ENCODE measurements at places on chromosomes 7 and 10. TPM values are rescaled to one million over a fixed set of nuclear protein-coding genes. Genes with fewer than 3 reads are reported as not detected.
A peak's percentile ranks its signal among the peaks of the same experiment; 100 is the strongest.

- no peak for DNase-seq
Observed at GRCh38 chr10:106540645-106541044, 623.9 kb downstream of the SORCS1 start.

The GHRHR gene
- total RNA-seq = not detected

DNA sequence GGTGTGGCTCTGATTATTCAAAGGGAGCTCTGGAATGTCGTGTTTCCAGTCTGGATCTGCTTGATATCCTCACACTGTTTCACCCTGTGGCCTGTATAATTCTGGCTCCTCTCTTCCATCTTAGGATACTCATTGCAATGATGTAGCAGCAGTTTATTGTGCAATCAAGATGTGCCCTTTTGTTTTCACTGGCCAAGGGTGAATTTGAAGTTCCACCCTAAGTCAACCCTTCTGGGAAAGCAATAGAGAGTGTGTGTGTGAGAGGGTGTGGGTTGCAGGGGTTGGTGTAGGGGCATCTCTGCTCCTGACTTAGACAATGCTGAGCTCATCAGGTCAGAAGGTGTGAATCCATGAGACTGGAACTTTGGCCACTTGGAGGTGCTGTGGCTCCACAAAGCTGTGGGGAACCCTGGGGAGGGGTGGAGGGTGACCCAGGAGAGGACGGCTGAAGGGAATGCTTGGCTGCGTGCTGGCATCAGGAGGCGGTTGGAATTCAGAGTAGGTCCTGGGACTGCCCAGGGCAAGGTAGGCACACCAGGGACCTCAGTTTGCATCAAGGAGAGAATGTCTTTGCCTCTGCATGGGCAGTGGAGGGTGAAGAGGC, 118.0 kb upstream of the PRSS58 start:
- DNase-seq = peak; percentile 59

The HOXA9 gene
- total RNA-seq = not detected

- DNase-seq = no peak
Observed at GRCh38 chr10:75852851-75853484, 421.5 kb downstream of the LRMDA start.

GRCh38 chr7:28517206-28517605, 104.9 kb downstream of the CREB5 start:
- DNase-seq = no peak

DNA sequence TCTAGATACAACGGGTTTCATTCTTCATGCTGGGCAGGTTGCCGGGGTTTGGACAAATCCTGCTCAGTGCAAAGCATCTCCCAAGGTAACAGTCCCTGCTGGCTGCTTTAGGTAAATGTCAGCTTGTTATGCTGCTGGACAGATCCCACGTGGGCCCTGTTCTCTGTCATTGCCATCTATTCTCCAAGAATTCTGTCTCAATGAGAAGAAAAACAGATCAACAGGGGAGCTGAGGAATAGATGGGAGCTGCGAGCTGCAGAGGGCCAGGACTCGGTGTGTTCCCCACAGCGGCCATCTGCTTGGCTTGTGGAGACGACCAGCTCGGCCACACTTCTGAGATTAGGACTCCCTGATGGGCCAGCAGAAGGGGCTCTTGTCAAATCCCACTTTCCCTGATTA, 235.2 kb downstream of the DPP6 start:
- peak; percentile 29 for DNase-seq

DNA sequence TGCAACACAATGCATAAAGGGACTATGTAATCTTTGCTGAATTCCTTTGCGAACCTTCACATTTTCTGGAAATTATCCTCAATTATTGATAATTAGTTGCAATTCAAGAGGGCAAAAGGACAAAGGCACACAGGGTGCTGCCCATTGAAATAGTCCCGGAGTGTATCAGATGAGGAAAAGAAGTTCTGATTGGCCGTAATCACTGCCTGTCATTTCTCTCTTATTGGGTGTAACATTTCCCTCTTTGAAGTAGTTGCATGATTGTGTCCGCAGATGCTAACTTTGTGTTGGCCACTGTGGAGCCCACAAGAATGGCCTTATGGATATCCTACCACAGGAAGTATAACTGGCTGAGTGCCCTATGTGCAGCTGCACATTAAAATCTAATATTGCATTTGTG, 35.1 kb upstream of the TAS2R16 start:
- no peak for DNase-seq

The RP9 gene
- 29.4 TPM for total RNA-seq

Data from neural progenitor cell (in vitro differentiated cells).